ENCODE measurements at places on chromosomes 6 and 20.

DNA sequence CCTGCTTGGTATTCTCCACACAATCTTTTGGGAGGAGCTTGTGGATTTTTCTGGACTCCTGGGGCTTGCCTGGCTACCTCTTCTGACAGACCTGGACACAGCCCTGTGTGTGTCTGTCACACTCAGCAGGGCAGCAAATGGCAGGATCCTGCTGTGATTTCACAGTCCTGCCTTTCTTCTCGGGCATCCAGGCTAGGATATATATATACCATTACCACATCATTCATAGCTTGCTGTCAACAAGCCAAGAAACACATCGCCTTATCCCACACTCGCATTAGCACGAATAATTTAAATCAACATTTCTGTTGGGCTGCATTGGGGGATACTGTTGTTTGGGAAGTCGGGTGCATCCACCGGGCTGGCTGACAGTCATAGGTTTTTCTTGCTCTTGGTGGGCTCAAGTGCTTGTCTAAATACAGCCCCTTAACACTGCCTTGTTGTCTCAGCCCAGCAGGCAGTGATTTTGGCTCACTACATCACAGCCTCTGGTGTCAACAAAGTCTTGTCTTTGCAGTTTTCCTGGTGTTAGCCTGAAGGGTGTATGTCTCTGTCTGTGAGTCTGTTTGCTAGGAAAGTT is 154.9 kb upstream of the FERMT1 start:
- no peak for DNase-seq

DNA sequence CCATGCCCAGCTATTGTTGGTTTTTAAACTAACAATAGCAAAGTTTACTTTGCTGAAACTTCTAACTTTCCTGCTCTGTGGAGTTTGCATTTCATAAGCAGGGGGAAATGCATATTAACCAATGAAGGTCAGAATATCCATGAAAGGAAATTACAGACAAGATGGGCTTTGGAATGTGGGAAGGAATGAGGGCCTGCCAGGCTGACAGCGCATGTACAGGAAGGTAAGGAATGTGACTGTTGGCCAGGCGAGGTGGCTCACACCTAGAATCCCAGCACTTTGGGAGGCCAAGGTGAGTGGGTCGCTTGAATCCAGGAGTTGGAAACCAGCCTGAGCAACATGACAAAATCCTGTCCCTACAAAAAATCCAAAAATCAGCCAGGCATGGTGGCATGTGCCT is 49.6 kb downstream of the CDK5RAP1 start:
- DNase-seq: no peak

GRCh38 chr6:38282911-38283310 is 356.8 kb downstream of the BTBD9 start:
- no peak for DNase-seq

- no peak for DNase-seq
Observed at GRCh38 chr6:42831237-42831636, 48.2 kb upstream of the RPL7L1 start.

DNA sequence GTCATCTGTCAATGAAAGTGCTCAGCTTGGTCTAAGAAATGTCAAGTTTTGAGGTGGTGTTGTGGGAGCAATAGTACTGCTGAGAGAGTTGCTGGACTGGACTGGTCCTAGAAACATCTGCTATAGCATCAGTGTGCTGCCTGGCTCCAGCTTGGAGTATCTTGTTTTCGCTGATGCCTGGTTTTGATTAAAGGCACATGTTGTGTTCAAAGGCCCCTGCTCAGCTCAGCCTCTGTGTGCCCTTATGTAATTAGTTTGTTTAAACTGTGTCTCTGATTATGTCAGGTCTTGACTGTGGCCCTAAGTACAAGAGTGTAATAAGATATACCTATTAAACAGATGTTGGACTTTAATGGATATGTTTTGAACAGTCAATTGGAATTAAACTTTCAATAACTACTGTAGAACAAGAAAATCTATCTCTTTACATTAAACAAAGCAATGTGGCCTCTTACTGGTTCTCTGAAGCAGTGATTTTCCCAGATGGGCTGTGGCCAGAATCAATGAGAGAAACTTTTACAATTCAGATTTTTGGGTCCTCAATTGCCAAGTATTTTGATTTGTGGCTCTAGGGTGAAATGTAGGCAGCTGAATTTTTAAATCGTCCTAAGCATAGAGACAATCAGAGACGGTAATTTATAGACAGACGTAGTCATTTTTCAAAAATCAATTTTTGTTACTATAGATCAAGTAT is 668.2 kb downstream of the DHX35 start:
- no peak for DNase-seq

- no peak for DNase-seq
Observed at GRCh38 chr20:1766731-1767130, 109.2 kb upstream of the SIRPG start.
